Glomerular endothelial cell (primary cell): ENCODE measurements at places on chromosomes 2 and 18.
A peak's percentile ranks its signal among the peaks of the same experiment; 100 is the strongest.

DNA sequence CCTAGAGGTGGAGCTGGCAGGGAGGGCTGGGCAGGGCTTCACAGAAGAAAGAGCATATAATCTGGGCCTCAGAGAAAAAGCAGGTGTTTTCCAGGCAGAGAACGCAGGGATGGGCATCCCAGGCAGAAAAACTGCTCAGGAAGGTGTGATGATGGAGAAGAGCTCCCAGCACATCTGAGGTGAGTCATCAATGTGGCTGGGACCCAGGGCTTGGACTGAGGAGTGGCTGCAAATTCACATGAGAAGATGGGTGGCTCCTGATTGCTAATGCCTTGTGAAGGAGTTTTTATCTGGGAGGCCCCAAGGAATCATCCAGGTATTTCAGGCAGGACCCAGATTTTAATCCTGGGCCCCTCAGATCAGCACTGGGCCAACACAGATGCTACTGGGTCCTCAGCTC is 10.2 kb downstream of the IL1F10 start:
- no peak for DNase-seq

- DNase-seq = peak; percentile 12
Measured at GRCh38 chr18:59085797-59086196, 53.9 kb upstream of the SEC11C start.

DNA sequence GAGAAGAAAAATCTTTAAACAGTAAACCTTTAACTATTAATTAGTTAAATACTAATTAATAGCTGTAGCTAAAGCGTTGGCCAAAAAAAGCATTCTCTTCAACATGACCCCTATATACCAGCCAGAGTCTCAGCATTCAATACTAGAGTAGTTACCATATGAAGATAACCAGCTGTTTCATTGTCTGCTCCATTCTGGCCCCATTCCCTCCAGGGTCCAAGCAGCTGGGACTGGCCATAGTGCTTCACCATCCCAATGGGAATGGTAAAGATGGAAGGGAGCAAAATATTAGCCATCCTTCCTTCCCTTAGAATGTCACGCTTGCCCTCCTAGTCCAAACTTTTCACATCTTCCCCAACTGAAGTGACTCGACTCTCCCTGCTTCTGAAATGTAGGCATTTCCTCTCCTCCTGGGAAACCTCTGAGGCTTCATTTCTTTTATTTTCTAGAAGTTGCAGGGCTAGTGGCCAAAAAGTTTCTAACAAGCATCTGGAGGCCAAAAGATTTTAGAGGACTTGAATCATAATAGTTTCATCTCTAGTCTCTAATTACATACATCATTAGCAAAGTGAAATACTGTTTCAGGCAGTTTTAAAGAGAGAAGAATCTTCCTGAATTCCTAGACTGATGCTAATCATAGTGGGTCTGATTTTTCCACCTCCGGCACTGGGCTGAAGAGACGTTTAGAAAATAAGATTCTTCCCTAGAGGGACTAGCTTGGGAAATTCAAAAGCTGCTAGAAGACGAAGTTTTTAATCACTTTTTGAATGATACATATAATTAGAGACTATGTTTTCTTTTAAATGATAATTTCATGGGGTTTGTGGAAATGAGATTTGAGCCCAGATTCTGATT is 52.7 kb downstream of the CCDC68 start:
- no peak for DNase-seq

GRCh38 chr18:63591725-63592124 is 4.6 kb downstream of the SERPINB13 start:
- no peak for DNase-seq

DNA sequence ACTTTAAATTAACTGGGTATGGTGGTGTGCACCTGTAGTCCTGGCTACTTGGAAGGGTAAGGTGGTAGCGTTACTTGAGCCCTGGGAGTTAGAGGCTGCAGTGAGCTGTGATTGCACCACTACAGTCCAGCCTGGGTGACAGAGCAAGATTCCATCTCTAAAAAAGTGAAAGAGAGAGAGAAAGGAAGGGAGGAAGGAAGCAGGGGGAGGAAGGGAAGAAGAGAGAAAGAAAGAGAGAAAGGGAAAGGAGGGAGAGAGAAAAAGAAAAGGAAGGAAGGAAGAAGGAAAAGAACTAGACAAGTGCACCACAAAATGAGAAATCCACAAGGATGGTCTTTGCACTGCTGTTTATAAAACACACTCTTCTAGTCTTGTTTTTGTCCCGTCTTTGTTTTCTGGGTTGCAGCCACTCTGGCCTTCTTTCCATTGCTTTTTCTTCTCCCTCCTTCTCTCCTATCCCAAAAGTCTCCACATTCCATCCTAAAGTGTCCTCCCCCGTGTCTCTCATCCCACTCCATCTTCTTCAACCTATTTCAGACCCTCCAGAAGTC is 32.0 kb downstream of the PKDCC start:
- DNase-seq = no peak
